ENCODE measurements at places on chromosomes 13 and 19.

DNA sequence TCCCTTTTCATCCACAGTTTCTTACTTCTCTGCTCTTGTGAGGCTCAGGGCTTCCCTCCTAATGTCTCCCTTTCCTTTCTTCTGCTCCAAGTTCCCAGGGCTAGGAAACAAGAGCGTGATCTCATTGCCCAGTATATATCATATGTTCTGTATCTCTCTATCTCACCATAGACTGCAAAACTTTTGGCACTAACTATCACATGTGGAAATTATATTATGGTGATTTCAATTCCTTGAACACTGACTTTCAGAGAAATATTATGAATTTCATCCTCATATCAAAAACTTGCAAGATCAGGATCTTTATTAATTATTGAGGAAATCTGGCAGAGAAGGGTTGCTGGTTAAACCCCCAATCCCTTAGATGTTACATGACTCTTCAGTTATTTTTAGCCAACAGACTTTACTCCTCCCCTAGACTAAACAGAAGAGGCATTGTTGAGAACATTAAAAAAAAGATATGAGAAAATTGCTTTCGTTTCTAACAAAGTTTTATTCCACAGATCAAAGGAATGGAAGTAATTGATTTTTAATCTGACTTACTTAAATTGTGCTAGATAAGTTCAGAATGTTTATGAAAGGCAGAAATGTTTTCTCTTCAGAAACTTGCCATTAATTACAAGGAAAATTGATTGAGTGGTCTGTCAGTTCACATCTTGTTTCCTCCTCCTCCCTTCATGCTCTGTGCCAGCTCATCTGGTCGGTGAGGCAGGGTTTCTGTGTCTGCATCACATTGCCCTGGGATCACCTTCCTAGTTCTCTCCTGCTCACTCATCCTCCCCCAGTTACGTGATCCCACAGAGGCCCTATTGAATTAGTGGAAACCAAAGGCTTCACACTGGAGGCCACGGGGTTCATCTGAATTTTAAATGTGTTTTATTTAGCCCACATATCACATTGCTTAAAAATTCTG, 378.5 kb downstream of the LMO7 start:
- no peak for DNase-seq

DNA sequence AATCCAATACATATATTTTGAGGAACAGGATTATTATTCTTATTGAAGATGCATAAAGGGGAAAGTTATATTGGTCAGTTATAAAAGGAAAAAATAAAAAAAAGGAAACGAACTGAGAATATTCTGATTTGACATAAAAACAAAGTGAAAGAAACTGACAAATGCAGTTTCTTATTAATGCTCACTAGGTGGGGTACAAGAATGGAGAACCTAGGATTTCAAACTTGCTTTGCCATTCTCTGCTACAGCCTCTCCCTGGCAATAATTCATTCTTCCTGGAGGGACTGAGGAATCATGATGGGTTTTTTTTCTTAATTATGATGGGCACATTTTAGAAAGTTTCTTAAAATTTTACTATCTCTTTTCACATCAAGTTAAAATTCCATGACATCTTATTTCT, 154.9 kb downstream of the PCDH9 start:
- no peak for DNase-seq

DNA sequence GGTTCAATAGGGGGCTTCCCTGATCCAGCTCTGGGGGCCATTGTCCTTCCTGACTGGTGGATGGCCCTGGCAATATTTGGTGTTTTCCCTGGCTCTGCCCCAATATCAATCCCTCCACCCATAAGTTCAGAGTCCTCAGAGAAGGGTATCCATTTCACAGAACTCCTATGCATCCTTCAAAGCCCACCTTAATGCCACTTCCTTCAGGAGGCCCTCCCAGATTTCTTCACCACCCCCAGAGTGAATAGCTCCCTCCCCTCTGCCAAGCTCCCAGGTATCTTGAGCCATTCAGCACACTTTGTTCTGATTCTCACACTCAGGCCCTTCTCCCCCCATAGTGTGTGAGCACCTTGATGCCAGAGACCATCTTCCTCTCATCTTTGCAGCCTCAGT, 5.8 kb downstream of the PPP1R14A start:
- no peak for DNase-seq

DNA sequence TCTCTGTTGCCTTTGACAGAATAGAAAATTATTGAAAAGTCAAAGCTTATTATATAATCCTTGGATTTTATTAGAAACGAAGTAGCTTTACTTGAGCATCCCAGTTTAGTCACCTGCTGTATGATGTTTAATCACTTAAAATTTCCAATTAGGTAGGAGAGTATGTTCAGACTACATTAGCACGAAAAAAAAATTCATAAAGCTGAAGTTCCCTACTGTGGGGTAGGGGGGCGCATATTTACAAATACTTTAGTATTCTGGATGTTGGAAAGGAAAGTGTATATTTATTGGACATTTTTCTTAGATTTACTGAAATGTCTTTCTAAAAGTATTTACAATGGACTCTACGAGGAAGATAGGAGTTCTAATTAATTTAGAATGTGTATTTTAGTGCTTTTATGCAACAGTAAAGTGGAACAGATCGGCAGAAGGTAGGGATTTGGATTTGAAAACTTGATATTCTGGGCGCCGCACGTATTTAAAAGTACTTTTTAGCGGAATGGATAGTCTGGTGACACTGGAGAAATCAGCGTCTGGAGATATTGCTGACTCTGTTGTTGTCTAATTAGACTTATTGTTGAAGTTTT, 1.9 kb downstream of the CDK8 start:
- DNase-seq, result no peak

DNA sequence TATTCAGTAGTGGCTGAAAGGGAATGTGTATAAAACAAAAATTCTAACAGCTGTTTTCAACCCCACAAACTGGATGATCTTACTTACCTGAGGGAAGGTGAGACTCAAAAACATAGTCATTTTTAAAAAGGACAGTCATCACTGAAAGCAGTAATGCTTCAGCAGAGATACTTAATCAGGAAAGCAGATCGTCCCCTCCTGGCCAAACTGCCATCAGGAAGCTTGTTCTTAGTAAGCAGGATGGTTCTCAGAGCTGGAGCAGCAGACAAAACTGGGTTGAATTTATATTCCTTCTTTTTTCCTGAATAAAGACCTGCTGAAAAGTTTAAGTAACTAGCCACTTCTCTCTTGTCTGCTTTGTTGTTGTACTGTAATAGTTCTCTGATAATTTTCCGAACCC, 1156.5 kb downstream of the OLFM4 start:
- no peak for DNase-seq

DNA sequence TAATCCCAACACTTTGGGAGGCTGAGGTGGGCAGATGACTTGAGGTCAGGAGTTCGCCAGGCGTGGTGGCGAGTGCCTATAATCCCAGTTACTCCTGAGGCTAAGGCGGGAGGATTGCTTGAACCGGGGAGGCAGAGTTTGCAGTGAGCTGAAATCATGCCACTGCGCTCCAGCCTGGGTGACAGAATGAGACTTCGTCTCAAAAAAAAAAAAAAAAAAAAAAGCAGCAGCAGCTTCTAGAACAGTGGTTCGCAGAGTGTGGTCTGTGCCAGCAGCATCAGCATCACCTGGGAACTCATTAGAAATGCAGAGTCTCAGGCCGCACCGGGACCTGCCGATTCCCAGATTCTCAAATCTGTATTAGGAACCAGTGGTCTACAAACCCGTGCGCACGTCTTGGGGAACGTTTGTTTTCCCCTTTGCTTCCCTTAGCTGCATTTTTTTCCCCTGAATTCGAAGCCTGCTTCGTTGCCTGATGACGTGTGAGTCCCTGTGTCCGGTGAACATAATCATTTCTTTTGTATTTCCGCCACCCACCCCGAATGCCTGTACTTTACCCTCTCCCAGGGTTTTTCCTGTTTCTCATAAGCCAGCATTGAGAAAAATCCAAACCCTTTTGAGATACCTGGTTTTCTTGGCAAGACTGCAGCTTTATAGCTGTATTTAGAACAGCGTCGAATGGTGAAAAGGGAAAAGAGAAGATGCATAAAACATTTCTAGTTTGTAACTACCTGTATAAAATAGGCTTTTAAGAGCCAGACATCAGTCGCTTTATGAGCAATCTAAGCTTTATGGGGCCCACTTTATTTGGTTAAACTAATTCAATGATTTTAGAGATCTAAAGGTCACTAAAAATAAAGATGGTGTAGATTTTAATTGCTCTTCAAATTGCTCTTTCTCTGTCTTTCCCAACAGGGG, 49.8 kb downstream of the BICRA start:
- no peak for DNase-seq

GRCh38 chr19:11293433-11294389, 2.2 kb upstream of the TSPAN16 start:
- peak; percentile 65 for DNase-seq

GRCh38 chr19:21022996-21023395, 2.5 kb downstream of the ZNF430 start:
- DNase-seq, result no peak

DNA sequence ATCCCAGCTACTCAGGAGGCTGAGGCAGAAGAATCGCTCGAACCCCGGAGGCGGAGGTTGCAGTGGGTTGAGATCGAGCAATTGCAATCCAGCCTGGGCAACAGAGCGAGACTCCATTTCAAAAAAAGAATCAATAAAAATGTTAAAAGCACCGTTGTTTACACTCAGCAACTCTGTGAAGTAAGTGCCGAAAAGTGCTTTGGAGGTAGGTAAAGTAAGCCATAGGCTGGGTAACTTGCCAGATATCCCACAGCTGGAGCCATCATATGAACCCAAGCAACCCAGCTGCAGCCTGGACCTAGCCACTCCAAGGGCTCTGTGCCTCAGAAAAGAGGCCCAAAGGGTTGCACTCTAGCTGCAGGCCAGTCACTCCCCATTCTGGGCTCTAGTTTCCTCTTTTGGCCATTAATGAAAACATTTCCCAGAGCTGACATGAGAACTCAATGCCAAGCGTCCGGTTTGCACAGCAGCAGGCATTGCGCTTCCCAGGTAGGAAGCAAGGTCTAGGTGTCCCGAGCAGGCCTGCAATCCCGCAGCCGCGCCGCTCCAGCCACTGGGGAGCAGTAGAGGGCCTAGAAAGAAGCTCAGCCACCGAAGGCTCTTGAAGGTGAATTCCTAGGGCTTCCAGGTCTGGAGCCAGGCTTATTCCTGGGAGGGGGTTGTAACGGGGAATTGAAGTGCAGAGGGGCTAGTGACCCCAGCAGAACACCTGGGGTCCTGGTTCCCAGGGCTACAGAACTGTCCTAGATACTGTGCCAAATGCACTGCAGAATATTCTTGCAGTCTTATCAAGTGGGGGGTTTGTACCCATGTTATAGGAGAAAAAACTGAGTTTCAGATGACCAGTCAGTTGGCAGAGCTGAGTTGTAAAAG, 4.1 kb upstream of the CD79A start:
- peak; percentile 45 for DNase-seq

- no peak for DNase-seq
Observed at GRCh38 chr19:40717880-40718773, 1.2 kb downstream of the ITPKC start.

DNA sequence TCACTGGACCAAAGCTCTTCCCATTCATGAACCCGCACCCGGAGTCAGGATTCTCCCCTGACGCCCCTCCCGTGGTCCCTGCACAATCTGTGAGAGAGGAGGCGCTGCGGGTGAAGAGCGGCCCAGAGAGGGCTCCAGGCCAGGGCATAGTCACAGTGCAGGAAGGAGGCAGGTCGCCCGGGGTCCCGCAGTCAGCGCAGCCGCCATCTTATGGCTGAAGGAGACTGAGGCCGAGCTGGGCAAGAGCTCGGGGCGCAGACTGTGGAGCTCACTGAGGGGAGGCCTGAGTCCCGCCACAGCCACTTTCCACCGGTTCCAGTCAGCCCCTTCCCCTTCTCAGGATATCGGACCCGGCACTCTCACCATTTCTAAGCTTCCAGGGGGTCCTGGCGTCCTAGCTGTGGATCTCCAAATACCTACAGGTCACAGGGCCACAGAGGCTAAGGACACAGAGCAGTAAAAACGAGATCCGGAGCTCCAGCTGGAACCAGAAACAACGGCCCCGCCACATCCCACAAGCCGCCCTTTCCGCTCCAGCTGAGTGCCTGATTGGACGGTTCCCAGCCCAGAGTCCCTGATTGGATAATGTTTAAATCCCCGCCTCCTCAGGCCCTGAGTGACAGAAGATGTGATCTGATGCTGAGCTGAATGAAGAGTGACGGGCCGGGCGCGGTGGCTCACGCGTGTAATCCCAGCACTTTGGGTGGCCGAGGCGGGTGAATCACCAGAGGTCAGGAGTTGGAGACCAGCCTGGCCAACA, at the start of gene ZNF99:
ZNF99 (minus strand) TSS at position 501 of the 760 bp plus-strand sequence; CDS start at position 366, 135 bp downstream.
- no peak for DNase-seq

GRCh38 chr13:102970542-102970941, 95.7 kb downstream of the SLC10A2 start:
- no peak for DNase-seq

DNA sequence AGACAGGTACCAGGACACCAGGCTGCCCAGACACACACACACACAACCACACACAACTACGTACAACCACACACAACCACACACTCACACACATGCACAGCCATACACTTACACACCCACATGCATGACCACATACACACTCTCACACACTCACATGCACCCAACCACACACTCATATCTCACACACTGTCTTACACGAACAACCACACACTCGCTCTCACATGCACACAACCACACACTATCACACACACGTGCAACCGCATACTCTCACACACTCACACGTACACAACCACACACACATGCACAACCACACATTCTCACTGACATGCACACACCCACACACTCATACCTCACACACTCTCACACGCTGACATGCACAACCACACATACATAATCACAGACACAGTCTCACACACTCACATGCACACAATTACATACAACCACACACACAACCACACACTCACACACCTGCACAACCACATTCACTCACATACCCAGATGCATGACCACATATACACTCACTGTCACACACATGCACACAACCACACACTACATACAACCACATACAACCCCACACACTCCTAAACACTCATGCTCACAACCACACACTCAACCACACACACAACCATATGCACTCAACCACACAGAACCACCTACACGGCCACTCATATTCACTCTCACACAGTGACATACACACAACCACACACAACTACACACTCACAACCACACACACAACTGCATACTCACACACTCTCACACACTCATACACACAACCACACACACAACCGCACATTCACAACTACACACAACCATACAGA, 7.6 kb upstream of the SLC7A10 start:
- no peak for DNase-seq

DNA sequence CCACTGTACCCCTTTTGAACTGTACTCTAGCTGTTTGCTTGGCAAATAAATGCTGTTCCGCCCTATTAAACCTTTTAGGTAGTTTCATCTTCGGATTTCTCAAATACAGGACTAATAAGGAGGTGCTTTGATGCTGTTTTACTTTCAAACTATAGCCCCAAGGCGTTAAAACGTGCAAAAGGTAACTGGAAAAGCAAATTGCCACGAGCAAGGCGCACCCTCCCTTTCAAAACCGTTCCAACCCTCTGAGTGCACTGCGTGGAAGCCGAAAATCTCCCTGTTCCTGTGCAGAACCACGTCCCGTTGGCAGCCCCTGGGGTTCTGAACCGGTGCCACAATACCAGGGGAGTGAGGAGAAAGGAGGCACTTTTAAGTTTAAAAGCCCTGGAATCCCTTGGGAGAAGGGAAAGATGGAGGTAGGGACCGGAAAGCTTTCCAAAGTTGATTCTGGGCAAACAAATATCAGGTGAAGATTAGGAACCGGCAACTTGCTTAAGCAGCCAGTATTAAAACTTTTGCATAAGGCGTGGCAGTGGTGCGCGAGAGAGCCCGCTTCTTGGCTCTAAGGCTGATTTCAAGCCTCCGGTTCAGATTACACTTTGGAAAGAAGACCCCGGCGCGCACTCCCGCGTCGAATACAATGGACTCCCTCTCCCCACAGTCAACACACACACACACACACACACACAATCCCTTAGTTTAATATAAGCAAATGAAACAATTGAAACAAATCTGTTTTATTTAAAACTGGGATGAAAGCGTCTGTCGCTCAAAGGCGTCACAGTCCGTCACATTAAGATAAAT, 9.5 kb downstream of the POU4F1 start:
- no peak for DNase-seq

Measured in activated T-helper 1 cell treated with Interleukin-2 at 50 U/mL for 16 hours (primary cell).